ENCODE measurements at places on chromosomes 5 and 9.

DNA sequence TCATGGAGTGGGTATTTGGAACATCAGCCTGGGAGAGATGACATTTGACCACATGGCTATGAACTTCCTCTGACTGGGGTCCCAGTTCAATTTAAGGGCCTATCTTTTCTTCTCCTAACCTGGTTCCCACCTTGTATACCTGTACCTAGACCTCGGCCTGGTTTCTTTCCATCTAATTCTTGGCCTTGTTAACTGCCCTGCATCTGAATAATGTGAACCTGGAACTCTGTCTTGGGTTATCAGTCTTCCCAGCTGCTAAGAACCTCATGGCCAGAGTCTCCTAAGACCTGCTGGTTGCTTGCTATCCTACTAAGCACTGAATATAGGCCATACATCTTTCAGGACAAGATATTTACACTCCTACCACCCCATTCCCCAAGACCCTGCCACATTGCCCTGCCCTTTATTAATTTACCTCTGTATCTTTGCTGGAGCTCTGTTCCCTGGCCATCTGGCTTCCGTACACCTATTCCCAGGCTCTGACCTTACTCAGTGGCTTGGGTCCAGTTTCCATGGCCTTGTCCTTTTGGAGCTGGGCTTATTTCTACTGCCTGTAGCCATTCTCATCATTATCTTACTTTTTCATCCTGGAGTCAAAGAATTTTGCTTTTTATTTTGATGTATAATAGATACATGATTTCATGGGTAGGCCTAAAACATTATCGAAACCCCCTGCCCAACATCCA, 6.6 kb downstream of the PSAT1 start:
- no peak for DNase-seq

GRCh38 chr5:76342474-76342873, 60.6 kb upstream of the IQGAP2 start:
- DNase-seq = no peak

GRCh38 chr5:31470608-31471007, 61.3 kb downstream of the DROSHA start:
- DNase-seq = peak; percentile 46

- no peak for DNase-seq
These were observed 32.1 kb upstream of the CLPTM1L start for GRCh38 chr5:1376981-1377380.

DNA sequence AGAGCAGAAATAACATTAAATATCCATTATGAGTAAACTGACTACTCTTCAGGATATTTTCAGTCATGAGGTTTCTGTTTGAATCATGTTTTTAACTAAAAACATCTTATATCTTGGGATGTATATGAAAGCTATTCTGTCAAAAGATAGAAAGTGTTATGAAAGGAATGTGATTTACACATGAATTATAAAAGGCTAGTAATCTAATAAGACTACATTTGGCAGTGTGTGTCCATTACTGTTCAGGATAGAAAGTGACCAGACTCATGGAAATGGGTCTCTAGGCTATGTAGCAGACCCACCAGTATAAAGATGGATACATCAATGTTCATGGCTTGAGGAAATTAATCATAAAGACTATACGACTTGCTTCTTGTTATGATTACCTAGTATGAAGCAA, 1328.2 kb upstream of the NUDT12 start:
- no peak for DNase-seq

DNA sequence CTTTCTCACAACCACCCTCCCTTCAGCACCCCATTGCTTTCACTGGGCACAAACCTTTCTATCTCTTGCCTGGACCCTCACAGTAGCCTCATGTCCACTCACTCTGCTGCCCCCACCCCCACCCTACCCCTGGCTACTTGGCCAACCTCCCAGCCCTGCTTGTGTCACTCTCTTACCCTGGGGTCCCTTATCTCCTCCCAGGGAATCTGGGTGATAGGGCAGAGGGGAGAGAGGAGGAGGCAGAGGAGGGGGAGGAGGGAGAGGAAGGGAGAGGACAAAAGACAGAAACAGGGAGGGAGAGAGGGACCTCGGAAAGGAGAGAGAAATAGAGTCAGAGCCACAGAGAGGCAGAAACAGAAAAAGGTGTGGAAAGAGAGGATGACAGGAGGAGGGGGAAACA, 25.0 kb upstream of the KIF12 start:
- DNase-seq = no peak

DNA sequence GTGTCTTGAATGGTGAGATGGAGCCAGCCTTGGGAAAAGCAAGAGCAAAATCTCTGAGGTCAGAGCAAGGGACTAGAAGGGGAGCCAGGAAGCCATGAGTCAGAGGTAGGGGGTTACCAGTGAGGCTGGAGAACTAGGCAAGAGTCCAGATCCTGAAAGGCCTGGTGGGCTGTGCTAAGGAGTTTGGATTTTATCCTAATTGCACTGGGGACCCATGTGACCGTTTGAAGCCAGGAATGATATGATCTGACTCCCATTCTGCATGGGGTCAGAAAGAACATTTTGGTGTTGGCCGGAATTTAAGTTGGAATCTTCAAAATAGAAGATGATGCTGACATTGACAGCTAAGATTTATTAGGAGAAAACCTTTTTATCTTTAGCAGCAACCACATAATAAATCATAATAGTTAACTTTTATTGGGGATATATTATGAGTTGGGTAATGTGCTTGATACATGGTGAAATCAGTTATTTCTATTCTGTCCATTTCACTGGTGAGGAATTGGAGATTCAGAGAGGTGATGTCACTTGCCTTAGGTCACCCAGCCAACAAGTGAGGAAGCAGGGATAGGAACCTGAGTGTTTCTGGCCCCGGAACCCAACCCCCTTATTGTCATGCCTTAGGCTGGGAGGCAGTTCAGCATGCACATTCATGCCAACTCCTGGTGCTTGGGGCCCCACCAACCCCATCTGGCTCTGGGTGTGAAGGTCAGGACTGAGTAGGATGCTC, 61.5 kb upstream of the RARS1 start:
- peak; percentile 62 for DNase-seq

- no peak for DNase-seq
These were observed 88.5 kb downstream of the PSD2 start for GRCh38 chr5:139884144-139884543.

DNA sequence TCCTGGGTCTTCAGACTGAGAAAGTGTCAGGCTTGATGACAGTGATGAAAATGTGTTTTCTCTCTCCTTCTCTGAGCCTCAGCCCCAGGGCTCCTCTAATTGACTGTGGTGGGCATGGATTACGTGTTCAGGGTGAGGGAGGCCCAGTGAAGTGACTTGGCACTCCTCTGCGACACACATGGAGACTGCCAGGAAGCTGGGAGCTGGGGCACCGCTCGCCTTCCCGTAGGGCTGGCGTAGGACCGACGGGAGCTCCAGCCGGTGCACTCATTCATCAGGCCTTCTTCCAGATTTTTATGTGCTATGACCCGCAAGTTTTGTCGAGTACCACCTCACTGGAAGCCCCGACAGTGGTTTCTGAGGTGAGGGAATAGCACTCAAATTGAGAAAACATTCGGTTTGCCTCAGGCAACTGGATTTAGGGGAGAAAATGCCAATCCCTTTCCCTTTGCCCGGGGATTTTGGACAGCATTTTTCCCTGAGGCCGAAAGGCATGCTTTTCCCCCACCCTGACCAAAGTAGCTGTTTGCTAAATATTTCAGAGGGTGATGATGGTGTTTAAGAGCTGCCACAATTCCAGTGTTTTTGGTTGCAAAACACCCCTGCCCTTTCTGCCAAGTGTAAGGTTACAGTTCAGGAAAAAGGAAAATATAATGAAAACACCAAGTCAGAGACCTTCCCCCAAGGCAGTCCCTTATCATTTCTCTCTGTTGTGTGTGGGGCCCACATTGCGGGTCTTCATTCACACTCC, 83.7 kb downstream of the PCSK5 start:
- no peak for DNase-seq

- DNase-seq = no peak
These were observed 38.4 kb downstream of the PPP1R2B start for GRCh38 chr5:156888520-156888919.

GRCh38 chr5:68033029-68033428, 182.5 kb upstream of the PIK3R1 start:
- DNase-seq = no peak

DNA sequence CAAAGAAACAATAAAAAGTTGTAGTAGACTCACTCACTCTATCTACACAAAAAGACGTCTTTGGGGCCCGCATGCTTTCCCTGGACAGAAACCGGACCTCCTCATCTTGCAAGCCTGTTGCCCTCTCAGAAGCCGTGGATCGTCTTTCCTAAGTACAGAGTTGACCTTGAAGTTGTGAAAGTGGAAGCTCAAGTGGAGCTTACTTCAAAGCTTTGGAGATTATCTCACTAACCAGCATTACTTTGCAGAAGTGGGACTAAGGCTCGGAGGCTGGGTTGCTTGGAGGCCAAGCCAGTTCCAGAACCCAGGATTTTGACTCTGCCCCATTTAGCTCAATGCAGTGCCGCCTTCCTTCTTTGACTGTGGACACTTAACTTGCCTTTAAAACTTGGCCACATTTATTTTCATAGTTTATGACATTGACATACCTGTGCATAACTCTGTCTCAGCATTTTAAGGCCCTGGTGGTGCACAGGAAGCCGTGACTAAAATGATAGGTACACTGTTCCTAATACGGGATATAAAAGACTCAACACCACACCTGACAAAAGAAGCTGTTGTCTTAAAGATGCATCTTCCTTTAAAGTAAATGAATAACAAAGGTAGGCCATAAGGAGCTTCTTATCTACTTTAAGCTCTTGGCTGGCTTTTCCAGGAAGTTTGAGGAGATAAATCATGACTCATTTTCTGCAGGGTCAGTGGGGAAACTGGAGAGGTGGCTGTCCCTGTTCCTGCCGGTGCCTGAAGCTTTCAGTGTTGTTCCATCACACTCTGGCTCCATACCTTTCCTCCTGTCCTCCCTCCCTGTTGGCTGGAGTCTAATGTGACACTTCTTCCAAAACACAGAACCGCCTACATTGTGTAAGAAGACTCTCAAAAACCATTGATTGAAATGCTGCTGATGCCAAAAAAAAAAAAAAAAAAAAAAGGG, 10.7 kb downstream of the SLC25A25 start:
- peak; percentile 63 for DNase-seq

GRCh38 chr9:134212809-134213507, 48.6 kb upstream of the RNU6ATAC start:
- no peak for DNase-seq

DNA sequence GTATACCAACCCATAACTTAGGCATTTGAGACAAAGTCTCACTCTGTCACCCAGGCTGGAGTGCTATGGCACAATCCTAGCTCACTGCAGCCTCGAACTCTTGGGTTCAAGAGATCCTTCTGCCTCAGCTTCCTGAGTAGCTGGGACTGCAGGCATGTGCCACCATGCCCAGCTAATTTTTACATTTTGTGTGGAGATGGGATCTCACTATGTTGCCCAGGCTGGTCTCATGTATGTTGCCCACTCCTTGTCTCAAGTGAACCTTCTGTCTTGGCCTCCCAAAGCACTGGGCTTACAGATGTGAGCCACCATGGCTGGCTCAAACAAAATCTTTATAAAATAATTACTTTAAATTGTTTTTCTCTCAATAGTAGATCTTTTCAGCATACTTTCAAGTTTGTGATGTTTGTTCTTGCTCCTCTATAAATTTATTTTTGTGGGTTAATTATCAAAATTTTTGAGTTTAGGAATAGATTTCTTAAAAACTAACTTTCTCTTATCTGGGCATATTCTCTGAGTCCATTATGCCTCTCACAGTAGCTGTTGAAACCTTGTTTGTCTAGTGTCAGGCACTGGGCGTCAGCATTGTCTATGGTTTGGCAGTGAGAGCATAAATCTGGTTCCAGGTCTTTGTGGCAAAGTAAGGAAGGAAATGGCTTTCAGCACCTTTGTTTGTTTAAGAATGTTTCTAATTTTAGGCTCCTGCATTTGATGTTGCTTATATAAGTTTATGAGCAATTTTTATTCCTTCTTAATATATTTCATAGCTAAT, 38.7 kb downstream of the NLN start:
- DNase-seq = peak; percentile 33

GRCh38 chr9:5269249-5269715, 35.2 kb downstream of the RLN2 start:
- DNase-seq = peak; percentile 82

DNA sequence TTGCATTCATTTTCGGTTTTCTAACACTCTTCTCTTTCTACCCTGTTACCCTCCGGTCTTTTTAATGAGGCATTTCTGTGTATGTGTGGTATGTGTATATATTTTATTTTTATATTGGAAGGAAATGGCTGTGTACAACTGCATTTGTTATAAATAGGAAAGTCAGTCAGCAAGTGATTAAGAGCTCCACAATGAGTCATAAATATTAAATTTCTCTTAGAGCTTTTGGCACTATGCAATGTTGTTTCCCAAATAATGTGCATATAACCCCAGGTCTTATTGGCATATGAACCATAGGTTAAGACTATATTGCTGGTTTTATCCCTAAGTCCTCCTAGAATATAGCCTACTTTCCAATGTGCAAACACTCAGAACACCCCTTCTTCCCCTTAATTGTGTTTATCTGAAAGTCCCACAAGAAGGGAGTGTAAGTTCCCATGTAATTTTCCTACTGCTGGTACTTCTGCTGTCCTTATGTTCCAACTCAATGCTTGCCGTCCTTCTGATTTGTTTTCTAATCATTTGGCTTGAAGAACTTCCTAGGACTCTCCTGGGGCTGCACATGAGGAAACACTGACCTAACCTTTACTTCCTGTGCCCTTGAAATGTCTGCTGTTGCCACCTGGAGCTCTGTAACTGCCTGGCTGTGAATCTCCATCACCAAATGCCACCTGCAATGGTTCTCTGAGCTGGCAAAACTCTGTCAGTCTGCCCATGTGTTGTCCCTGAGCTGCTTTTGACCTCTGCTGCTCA, 65.5 kb upstream of the PCSK5 start:
- no peak for DNase-seq

GRCh38 chr5:128844354-128844923, 120.8 kb upstream of the SLC27A6 start:
- DNase-seq = peak; percentile 50

DNA sequence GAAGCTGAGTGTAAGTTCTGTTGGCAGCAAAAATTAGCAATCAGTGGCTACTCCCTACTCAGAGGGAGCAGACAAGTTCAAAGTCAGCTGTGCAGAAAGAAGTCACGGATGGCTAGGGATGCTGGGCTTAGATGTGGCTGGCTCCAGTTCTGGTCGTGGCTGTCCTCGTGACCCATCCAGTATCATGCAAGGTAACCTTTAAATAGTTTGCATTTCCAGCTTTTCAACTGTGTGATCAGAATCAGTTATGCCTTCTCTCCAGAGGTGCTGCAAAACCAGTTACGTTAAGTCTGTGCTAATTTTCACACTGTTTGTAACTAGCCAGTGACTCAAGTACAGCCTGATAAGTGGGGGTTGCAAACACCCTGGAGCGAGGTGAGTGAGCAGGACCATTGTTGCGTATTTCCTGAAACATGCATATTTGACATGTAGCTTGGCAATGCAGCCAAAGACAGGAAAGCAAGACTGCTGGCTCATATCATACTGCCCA, 302.4 kb downstream of the ATPSCKMT start:
- peak; percentile 17 for DNase-seq

DNA sequence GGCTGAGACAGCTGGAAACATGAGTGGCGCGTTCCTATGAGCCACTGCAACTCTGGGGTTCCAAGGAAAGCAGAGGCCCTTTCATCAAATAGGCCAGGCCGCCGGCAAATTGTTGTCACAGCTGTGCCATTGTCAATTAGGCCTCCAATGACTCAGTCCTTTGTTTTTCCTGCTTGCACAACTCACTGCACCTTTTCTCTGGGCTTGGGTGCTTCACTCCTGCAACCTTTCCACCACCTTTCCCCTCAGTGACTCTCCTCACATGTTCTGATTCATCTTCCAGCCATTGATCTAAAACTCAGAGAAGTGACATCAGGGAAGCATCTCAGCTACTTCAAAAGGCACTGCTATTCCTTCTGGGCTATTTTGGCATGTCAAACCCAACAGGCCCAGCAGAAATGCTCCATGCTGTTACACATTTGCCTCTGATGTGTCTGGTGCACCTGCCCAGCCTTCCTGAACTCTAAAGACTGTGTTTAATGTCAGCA, 653.7 kb downstream of the NR2F1-AS1 start:
- no peak for DNase-seq
